ENCODE measurements at places on chromosomes 7 and 10.

DNA sequence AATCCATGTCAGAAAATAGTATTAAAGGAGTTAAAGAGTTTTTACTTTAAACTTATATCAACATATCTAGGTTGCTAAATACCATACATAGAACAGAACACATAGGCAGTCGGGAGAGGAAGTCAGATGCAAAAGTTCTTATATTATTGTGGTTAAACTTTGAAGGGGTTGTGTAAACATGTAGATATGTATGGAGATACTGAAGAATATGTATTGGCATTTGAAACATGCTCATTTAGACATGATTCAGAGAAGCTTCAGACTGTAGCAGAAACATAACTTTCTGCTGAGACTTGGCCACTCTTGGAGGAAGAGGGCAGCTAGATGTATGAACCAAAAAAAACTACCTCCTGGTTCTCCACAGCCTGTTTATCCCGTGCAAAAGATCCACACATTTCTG is 103.5 kb upstream of the FERD3L start:
- no peak for DNase-seq

DNA sequence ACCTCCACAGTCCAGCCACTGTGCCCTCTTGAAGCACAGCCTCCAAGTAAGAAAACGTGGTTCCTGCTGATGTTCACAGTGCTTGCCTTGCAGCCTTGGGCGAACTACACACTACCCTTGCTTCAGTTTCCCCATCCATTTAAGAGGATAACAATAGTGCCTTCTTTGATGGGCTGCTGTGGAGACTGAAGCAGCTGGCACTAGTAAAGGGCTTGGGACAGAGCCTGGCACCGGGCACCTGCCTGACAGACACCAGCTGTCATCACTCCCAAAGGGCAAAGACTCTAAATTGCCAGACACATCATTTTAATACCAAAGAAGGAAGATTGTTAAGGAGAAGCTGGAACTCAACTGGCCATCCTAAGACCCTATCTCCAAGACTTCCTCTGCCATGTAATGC is 3.1 kb upstream of the C10orf90 start:
- DNase-seq = no peak

- DNase-seq = peak; percentile 10
Observed at GRCh38 chr10:52818019-52818418, 45.4 kb upstream of the MBL2 start.

DNA sequence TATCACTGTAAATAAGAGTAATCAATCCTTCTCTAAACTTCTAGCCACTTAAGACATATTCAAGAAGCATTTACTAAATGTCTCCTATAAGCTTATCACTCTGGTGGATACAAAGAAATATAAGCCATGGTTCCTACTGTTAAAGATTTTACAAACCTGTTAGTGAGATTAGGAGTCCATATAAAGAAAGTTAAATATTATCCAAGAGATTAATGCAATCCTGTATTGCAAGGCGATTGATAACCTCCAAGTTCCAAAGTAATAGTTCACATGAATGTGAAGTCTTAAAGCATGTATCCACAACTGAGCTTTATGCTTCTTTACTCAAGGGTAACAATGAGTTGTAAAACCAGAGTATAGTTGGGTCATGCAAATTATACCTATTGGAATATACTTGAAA is 12.6 kb upstream of the BET1 start:
- DNase-seq = no peak

- DNase-seq = no peak
Observed at GRCh38 chr10:36341471-36341870, 699.4 kb upstream of the FZD8 start.
